Suprapubic skin (tissue), 4 donors: ENCODE measurements at places on chromosomes 2 and 18. TPM values are rescaled to one million over a fixed set of nuclear protein-coding genes. Genes with fewer than 3 reads are reported as not detected.

Gene CYRIA
- total RNA-seq = 1.8 TPM

GRCh38 chr2:134671513-134671912 is 47.3 kb downstream of the TMEM163 start:
- DNase-seq = no peak

GRCh38 chr2:128790541-128791001 is 471.9 kb upstream of the HS6ST1 start:
- DNase-seq = peak; percentile 56

Gene CRYBA2
- not detected for total RNA-seq

DNA sequence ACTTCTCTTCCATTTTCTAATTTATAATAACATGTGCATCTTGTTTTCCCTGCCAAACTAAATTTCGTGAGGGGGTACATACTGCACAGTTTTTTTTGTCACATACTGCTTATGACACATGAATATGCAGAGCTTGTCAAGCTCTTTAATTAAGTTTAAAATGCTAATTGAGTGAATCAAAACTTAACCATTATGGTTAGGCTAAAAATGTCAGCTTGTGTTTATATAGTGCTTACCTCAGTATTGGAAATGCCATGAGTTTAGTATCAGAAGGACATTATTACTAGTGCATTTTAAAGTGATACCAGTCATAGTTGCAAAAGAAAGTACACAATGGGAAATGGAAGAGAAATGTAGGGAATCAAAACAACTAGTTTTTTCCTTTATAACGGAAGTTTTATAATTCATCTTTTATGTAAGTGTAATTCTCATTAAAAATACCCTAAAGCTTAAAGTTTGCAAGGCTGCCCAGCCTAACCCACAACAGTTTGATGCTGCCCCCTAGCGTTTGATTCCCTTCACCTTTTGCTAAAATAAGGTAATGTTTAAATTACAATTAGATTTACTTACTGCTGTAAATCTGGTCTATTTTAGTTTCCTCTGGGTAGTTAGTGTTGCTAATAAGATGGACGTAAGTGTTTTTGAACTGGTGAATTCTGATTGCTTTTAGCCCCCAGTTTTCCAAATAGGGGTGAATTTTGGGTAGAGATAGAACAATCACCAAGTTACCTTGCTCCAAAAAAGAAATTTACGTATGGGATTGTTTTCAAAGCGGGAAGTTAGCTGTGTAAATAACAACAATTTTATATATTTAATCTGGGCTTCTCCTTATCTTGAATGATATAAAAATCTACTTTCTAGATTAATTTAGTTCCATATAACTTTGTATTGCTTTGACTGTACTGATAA is 3.2 kb downstream of the SLC39A10 start:
- DNase-seq = peak; percentile 83

Gene STK36
- 43.4 TPM for total RNA-seq

DNA sequence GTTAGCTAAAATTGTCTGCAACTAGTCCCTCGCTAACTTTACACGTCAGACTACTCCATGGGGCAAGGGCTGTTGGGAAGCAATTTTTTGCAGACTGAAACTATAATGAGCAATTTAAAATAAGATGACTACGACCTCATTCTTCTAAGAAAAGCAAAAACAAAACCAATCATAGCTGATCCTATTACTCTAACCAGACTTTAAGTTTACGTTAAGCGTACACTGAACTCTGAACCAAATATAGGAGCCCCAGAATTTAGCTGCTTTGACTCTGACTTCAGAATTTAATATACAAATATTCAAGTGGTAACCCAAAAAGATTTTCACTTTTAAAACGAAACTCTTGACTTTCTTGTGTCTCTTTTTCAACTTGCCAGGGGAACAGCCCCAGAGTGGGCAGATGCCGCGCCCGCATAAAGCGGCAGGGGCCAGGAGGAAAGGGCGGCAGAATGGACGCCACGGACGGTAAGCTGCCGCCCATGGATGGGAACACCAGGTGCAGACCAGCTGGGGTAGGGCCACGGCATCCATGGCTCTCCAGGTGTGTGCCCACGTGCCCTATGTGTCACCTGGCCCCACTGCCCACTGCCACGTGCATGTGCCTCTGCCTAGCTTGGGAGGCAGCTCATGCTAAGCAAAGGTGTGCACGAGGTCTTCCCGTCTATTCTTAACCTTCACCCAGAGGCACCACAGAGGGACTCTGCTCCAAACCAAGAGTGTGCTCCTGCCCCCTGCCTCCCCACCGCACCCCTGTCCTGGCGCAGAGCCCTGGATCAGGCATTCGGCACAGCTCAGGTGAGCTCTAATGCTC is 217.6 kb downstream of the HDAC4 start:
- peak; percentile 47 for DNase-seq

Gene TEKT4
- not detected for total RNA-seq

Gene ATF2
- total RNA-seq = 29.7 TPM

Gene FBXO15
- total RNA-seq = 0.80 TPM

DNA sequence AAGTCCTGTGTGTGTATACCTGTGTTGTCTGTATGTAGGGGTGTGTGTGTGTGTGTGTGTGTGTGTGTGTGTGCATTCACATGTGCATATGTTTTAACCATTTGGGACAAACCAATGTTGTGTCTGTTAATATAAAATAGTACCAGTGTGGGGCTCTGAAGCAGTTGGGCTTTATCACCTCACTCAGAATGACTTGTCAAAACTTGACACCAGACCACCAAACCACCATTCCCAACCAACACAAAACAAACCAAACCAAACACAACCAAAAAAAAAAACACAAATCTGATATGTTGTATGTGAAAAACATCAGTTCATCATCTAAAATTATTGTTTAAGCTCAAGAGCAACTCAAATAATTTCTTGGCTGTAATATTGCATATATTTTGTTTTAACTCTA is 42.1 kb downstream of the CALCRL start:
- no peak for DNase-seq

Gene CNRIP1
- total RNA-seq = 8.9 TPM

Gene ARHGAP15
- 1.2 TPM for total RNA-seq

Gene FHOD3
- total RNA-seq = 13.3 TPM

GRCh38 chr2:164655750-164656149 is 34.5 kb upstream of the GRB14 start:
- DNase-seq = no peak

GRCh38 chr2:124953921-124954320 is 928.8 kb downstream of the CNTNAP5 start:
- DNase-seq = no peak

Gene STARD6
- not detected for total RNA-seq

DNA sequence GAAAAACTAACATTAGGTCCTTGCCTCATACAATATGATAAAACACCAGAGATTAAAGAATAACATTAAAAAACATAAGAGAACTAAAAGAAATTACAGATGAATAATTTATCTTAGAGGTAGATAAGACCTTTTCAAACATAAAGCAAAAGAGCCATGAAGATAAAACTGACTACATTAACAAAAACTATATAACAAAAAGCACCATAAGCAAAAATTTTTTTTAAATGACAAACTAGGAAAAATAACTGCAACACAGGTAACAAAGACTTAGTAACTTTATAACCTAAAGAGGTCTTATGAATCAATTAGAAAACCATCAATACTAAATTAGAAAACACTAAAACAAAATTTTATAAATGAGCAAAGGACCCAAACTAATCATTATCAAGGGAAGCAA is 16.3 kb upstream of the SERTAD2 start:
- DNase-seq = no peak

- no peak for DNase-seq
These were observed 65.0 kb downstream of the TCF4 start for GRCh38 chr18:55523001-55523400.

Gene GPR155
- total RNA-seq = 20.6 TPM

GRCh38 chr2:20702563-20702962 is 35.6 kb downstream of the GDF7 start:
- DNase-seq = no peak

Gene MEP1B
- not detected for total RNA-seq

Gene TMEM150A
- total RNA-seq = 13.3 TPM

- DNase-seq = no peak
These were observed 252.1 kb downstream of the ZNF521 start for GRCh38 chr18:25099895-25100294.

Gene GKN1
- not detected for total RNA-seq

Gene LIMS3
- 2.0 TPM for total RNA-seq

Gene CAPN14
- 0.53 TPM for total RNA-seq

GRCh38 chr2:213232649-213233437 is 51.4 kb upstream of the SPAG16 start:
- DNase-seq = no peak

DNA sequence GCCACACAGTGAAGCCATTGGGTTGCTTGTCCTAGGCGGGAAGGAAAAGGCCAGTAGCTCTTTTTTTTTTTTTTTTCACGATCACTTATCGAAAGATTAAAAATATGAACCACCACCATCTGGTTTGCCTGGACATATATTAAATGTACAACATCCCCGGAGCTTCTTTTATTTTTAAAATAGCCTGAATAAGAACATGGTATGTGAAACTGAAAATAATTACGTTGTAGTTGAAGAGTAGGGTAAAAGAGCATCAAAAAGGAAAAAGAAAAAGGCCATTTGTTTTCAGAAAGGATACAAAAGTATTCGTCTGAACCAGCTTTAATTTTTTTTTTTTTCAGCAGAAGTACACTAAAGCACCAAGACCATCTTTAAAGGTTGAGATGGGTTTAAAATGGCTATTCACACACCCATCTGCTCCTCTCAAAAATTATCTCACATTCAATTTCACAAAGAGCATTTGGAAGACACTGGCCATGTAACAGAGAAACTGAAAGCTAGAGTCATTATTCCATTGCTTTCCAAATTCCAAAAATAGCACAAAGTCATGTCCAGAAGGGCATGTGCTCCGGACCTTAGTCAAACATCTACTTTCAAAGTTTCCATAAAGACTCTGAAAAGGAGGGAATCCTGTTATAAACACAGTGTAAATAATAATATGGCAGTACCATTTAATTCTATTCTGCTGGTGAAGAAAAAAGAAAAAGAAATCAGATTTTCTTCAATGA is 82.9 kb downstream of the SCN3A start:
- DNase-seq = no peak

DNA sequence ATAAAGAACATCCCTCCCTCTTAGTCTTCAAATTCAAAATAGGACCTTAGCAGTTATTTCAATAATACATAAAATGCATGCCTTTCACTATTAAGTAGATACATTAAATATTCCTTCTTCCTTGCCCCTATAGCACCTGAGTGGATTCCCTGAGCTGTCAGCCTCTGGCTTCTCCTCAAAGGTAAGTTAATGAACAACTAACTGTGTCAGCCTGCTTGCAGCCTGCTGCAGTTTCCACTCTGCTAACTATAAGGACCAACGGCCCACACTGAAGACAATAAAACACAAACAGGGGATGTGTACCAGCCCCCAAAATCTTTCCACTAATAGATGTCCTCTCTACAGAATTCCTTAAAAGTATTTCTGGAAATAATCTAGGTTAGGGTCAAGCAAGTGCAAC is 5.0 kb downstream of the KCTD1 start:
- no peak for DNase-seq

Gene SATB2
- total RNA-seq = 12.1 TPM

DNA sequence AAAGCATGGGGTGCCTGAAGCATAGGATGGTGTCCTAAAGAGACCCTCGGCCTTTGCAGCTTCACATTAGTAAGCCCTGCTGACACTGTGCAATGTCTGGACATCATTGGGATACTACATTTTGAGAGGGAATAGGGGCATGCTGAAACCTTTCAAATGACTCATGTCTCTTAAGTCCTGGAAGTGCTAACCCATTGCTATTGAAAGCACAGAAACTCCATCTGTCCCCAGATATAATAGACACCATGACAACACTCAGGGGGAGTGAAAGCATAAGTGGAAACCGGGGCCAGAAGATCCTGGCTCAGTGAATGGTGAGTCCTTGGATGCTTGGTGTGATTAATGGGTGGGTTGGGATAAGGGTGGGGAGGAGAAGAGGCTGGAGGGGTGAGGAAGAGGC is 595.5 kb upstream of the ID2 start:
- DNase-seq = no peak

Gene SCLY
- 14.5 TPM for total RNA-seq

DNA sequence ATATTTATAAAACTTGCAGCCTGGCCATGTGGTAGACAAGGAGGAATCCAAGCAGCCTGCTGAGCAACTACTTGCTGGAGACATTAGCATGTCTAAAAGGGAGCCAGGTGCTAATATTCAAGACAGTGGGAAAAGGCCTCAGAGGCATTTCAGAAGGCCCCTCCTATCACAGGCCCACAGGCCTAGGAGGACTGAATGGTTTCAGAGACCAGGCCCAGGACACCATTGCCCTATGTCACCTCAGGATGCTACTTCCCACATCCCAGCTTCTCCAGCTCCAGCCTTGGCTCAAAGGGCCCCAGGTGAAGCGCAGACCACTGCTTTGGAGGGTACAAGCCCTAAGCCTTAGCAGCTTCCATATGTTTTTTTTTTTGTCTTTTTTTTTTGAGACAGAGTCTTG is 39.0 kb downstream of the TPRKB start:
- no peak for DNase-seq

Gene TCF7L1
- total RNA-seq = 3.0 TPM

- DNase-seq = no peak
These were observed 22.8 kb downstream of the ARHGAP28 start for GRCh38 chr18:6752202-6752860.

DNA sequence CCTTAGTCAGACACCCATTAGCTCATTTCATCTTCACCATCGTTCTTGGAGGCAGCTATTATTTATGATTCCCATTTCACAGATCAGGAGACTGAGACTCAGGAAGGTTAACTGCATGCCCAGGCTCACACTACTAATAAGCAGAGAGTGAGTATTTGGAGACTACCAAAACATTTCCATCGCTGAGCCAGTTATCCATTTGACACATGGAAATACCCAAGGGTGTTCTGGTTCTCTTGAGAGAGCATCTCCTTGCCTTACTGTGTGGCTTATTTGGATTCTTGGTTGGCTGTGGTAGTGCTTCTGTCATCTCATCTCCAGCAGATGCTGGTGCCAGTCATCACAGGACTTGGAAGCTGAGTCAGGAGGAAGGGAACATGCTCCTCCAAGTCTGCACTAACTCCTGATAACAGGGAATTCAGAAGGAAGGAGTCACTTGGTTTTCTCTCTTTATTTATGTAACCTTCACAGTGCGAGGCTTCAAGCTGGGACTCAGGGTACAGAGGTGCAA is 55.2 kb downstream of the RASGRP3 start:
- DNase-seq = no peak

GRCh38 chr2:10519394-10519740 is 71.2 kb upstream of the ODC1 start:
- no peak for DNase-seq

DNA sequence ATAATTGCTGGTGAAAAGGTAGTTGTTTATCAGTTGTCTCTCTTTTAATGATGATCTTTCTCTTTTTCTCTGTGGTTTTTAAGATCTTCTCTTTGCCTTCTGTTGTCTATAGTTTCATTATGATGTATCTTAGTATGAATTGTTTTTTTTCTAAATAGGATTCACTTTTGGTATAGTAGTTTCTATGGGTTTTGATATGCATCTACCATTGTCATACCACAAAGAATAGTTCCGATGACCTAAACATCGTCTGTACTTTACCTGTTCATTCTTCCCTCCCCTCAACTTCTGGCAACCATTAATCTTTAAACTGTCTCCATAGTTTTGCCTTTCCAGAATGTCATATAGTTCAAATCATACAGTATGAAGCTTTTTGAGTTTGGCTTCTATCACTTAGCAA is 19.6 kb downstream of the RDH14 start:
- DNase-seq = no peak
